ENCODE measurements at places on chromosomes 12 and 14.

- no peak for DNase-seq
These were observed 17.1 kb downstream of the SEC23A start for GRCh38 chr14:39085933-39086332.

DNA sequence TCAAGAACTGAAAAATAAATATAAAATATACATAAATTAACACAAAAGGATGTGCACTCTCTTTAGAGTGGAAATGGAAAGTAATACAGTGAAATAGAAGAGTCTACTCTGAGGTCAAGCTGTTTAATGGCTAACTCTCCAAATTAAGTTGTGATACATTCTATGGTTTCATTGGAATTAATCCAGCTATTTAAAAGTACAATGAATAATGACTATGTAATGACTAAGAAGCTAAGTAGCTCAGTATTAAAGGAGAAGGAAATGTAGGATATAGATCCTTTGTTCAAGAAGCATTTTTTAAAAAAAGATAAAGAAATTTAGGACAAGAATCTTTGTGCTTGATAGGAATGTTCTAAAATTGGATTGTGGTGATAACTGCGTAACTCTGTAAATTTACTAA lies 85.3 kb downstream of the LRP6 start:
- no peak for DNase-seq

GRCh38 chr14:74793506-74794155 lies 30.5 kb downstream of the YLPM1 start:
- DNase-seq: no peak

DNA sequence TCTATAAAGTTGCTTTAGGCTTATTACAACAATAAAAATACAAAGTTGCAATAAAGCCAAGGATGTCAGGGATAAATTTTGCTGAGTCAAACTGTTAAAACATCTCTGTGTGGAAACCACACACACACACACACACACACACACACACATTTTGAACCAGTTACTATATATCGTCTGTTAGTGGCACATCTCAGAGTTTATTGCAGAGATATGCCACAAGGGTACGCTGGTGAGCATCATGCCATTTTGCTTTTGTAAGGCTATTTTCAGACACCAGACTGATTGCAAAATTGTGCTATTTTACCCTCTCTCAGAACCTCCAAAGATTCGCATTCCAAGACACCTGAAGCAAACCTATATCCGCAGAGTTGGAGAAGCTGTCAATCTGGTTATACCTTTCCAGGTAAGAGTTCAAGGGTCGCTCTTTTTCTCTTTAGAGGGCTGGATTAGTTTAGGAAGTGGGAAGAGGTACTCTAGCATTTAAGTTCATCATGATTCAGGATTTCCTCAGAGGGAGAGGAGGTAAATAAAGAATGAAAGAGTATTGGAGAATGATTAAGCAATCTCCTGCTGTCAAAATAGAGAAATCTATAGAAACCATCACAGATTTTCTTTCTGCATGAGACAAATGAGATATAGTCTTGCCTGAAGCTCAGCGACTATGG lies 27.3 kb upstream of the CHPT1 start:
- DNase-seq: no peak

DNA sequence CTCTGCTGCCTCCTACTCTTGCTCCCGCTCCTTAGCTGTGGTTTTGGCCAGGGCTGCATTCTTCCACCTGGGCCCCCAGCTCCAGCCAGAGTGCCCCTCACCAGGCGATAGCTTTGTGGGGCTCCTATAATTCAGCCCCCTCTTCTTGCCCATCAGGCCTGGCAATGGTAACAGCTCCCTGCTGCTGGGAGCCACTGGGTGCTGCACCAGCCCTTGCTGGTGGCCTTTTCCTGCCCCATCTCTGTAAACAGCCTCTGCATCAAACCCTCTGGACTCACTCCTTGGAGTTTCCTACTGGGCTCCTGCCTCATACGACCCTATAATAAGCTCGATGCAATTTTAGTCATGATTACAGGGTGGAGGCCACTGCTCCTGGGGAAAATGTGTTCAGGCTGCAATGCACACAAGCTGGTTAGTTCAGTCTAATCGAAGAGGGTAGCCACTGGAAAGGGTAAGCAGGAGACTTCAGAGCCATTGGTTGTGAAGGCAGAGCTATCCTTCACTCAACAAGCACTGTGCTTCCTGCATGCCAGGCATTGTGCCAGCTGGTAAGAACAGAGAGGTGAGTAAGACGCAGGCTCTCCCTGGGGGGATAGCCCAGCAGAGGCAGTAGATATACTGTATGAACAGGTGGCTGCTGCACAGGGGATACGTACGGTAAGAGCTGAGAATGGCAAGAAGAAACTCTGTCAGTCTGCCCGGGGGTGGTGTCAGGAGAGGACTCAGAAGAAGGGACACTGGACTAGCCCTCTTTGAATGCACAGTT lies 24.7 kb downstream of the CLMN start:
- no peak for DNase-seq

DNA sequence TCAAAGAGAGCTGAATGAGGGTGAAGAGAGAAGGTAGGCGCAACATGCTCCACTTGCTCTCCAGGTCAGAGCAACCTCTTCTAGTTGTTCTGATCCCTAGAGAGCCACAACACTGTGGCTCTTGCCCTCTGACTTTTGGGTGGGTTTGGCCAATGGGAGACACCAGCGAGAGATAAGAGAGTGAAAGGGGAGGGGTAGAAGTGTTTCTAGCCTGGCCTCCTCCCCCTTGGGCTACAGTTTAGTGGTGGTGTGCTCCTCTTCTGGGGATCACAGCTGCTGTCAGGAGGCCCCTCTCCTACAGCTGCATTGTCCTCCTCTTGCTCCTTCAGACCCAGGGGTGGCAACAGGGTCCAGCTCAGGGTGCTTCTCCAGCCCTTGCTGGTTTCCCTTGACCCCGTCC lies 454.8 kb downstream of the FUT8 start:
- no peak for DNase-seq

GRCh38 chr12:88923631-88924030 lies 343.4 kb upstream of the KITLG start:
- DNase-seq: no peak

DNA sequence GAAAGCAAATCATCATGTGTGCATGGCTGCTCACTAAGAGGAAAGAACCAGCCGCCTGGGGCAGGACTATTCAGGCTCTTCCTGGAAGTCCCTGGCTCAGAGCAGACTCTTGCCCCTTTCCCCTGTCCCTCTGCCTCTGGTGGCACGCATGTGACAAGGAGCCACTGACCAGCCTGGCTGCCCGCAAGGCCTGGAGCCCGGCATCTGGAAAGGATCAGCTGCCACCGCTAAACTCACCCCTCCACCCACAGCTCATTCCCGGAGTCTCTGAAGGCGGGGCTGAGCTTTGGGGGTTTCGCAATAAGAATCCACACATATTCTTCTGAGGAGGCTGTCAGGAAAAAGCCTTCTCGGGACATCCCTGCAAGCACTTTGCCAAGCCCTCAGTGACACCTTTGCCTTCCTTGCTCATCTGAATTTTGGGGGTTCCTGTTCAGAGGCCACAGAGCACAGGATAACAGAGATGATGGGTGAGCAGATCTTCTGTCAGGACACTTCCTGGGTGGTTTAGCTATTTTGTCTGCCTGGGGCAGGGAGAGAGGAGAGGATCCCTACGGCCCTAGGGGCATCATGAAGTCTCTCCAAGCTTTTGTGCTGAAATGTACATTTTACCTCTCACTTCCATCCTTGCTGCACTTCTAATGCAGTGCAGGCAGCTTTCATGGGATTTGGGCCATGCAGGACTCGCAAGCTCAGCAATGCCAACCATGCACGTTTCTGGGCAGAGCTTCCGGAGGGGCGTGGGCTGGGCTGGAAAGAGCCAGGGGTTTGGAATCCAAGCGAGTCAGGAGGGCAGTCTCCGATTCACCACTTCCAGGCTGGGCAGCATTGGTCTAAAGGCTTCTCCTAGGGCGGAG lies 124.8 kb upstream of the MAP1LC3B2 start:
- DNase-seq: no peak

- DNase-seq: no peak
These were observed 10.5 kb downstream of the CACNA2D4 start for GRCh38 chr12:1907652-1908611.

DNA sequence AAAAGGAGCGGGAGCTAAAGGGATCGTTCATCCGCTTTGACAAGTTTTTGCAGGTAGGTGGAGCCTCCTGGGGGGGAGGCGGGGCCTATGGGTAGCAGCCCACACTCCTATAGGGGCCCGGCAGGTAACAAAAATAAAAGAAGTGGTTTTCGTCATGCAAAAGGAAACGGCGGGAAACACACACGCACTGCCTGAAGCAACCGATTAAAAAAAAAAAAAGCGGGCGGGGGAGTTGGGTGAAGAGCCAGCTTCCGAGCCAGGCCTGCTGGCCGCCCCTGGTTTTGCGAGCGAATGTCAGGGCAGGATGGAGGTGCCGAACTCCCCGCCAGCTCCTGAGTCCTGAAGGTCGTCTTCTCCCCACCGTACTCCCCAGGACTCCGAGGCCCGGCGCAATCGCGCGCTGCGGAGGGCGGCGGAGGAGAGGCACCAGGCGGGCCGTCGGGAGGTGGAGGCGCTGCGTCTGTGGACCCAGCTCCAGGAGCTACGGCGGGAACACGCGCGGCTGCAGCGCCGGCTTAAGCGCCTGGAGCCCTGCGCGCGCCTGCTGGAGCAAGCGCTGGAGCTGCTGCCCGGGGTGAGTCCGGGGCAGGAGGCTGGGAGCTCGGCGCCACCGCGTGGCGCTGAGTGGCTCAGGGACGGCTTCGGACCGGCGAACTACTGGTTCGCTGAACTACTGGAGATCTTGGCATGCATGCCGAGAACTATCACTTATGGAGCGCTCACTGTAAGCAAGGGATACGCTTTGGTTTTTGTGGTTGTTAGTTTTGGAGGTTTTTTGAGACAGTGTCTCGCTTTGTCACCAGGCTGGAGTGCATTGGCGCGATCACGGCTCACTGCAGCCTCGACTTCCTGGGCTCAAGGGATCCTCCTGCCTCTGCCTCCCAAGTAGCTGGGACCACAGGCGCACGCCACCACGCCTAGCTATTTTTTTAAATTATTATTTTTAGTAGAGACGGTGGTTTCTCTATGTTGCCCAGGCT lies 3.6 kb downstream of the CFAP73 start:
- peak; percentile 80 for DNase-seq

- no peak for DNase-seq
These were observed 116.6 kb upstream of the NPAS3 start for GRCh38 chr14:32821964-32822653.

DNA sequence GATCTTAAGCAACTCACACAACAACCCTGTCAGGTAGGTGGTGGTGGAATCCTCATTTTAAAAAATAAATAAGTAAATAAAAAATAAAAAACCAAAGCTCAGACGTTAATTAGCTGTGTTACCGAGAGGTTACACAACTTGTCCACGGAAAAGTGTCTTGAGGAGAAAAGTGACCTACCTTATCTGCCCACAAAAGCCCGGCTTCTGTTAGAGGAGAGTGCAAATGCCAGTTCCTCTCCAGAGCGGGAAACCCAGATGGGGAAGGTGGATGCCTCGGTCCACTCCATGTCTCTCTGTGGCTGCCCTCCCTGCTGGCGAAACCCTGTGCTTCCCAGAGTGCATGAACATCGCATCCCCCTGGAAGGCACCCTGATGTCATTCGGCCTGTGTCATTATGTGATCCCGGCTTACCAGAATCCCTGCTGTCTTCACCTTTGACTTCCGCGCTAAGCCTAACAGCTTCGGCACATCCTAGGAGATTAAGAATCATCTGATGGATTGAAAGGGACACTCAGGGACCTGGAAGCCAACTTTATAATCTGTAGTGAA lies 6.4 kb downstream of the MLXIP start:
- no peak for DNase-seq

DNA sequence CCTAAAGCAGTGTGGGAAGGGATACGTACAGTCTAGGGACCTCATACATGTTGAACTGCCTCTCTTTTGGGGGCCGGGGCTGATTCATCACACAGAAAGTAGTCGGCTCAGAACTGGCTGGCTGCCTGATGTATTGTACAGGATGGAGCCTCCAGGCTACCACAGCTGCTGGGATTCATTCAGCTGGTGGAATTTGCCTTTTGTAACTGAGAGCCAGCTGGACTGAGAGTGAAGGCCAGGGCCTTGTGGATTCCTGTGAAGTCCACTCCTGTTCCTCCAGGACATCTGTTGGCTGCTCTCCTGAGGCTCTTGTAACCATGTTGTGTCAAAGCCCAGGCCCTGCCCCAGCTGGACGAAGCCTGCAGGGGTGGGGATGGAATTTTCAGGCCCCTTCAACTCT lies 116.3 kb upstream of the PRICKLE1 start:
- DNase-seq: no peak

- no peak for DNase-seq
These were observed 21.2 kb upstream of the RNASE12 start for GRCh38 chr14:20612403-20612802.

DNA sequence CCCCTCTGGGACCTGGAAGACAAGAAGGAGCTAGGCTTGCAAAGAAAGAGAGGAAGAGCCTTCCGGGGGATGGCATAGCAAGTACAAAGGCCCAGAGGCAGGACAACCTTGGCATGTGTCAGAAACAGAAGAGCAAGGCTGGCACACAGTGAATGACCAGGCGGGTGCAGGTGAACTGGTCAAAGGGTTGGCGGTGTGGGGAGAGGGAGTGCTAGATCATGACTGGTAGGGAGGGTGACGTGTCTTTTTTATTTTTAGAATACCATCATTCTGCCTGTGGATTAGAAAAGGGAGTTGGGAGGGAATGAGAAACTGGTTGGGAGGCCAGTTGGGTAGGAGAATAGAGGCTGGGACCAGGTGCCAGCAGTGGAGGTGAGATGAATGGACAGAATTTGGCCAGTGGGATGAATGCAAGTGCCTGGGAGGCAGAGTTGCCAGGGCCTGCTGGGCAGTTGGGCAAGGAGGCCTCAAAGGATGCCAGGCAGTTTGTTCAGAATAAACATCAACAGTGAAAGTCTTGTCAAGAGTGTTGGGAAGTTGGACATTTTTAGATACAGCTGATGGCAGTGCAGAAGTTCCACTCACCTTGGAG lies 168.3 kb downstream of the CACNA1C start:
- DNase-seq: no peak

DNA sequence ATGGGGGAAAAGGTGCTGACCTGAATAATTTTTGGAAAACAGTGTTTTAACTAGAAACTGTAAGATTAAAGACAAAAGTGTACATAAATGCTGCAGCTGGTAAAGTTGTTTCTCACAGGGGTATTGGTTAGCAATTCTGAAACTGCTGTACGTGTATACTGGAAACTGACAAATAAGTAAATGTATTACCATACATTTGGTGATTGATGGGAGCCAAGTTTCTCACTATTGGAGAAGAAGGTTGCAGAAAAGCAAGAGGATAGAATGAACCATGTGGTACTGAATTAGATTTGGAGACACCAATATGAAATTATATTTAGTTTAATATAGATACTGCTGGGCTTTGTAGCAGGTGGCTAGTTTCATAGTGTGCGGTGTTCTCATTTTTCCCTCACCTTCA lies 19.6 kb upstream of the FBXO33 start:
- no peak for DNase-seq

Measured in NCI-H1417 (cell line).